ENCODE measurements at places on chromosomes 3 and 15.
A peak's percentile ranks its signal among the peaks of the same experiment; 100 is the strongest.

- DNase-seq = no peak
Measured at GRCh38 chr3:57298041-57298440, 5.6 kb upstream of the ASB14 start.

DNA sequence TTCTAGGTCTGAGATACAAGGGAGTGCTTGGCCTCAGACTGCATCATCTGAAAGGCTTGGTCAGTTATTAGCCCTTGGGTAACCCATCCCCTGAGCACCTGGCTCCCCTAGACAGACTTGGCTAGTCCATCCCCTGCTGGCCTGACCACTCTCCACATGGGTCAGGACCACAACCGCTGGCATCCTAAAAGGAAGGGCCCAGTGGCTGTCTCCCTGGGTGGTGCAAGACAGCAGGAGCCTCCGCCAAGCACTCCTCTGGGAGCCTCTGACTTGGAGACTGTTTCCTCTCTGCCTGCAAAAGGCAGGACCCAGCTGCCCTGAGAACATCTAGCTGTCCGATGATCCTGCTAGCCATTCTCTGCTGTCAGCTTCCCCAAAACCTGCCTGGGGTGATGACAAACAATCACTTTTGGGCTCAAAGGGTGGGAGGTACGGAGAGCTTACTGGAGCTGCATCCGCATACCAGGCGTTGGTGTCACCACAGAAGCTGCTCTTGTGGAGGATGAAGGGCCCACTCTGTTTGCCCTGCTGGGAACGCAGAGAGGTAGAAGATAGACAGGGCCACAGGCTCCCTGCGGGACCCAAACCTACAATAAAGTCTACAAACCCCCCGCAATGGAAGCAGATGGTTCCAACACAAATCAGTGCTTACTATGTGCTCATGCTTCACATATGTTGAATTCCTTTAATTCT lies 108.0 kb upstream of the PRR20G start:
- DNase-seq = no peak

DNA sequence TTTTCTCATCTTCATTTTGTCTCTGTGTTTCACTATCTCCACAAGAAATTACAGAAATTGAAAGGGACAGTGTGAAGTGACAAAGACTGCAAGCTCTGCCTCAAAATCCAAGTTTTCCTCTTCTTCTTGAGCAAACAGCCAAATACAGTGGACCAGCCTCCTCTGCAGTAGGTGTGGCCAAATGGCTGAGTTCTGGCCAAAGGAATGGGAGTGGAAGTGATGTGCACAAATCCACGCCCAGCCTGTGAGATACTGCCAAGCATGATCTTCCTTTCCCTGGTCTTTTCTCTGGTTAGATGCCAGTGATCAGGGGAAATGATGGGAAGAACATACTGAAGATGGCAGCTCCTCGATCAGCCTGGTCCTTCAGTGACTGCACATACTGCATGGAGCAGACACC lies 111.0 kb upstream of the CPNE4 start:
- no peak for DNase-seq

DNA sequence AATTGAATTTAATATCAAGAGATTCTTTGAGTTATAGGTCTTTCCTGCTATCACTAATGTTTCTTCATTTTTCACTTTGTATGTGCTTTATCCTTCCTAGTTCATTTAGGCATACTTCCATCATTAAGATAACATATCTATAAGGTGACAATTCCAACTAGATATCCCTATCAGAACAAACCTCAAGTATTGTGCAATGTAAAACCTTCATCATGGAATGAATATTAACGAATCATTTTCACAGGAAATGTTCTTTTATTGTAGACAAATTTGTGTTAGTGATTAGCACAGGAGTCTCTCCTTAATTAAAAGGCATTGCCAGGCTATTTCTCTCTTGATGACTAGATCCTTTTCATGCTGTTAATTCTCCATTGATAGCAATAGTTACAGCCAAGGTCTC lies 236.5 kb upstream of the MME start:
- no peak for DNase-seq

DNA sequence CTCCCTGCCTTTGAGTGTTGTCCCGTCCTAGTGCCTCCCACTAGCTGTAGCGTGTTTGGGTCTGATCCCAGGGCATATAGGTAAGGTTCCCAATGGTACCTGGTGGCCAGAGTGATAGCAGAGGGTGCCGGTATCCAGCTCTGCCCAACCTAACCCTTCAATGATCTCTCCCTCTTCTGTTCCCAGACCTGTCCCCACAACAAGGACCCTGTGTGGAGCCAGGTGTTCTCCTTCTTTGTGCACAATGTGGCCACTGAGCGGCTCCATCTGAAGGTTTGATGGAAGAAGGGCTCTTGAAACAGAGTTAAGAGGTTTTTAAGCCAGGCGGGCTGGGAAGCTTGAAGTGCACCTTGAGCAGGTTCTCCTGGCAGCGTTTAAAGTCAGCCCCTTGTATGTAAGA lies 35.5 kb downstream of the ESYT3 start:
- no peak for DNase-seq

GRCh38 chr15:68224546-68225250 lies 4.8 kb downstream of the CLN6 start:
- DNase-seq = no peak

DNA sequence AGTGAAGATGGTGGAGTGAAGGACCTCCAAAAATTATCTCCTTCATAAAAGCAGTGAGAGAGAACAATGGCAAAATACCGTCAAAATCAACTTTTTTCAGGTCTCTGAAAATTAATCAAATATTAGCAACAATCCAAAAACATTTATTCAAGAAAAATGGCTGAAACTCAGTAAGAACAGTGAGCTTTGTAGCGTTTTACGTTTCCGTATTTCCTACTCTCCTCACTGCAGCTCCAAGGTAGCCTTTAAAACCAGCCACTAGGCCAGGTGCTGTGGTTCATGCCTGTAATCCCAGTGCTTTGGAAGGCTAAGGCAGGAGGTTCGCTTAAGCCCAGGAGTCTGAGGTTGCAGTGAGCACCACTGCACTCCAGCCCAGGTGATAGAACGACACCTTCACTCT lies 38.5 kb downstream of the ATP10A start:
- DNase-seq = no peak

DNA sequence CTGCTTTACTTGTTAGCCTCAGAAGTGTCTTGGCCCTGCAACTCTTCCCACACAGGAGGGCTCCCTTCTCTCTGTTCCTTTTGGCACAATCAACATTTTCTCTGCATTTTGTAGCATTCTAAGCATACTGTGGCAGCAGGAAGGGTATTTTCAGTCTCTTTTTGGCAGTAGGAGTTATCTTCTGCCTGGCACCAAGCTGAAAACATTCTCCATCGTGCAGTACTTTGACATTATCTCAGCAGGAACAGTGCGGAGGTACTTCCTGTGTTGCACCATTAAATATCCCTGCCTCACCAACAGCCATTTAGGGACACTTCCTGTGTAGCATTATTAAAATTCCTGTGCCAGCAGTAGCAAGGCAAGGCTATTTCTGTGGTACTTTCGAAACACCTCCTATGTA lies 233.2 kb upstream of the SEMA6D start:
- DNase-seq = no peak

GRCh38 chr3:178537122-178537705 lies 978 bp downstream of the KCNMB2 start:
- DNase-seq = peak; percentile 66

DNA sequence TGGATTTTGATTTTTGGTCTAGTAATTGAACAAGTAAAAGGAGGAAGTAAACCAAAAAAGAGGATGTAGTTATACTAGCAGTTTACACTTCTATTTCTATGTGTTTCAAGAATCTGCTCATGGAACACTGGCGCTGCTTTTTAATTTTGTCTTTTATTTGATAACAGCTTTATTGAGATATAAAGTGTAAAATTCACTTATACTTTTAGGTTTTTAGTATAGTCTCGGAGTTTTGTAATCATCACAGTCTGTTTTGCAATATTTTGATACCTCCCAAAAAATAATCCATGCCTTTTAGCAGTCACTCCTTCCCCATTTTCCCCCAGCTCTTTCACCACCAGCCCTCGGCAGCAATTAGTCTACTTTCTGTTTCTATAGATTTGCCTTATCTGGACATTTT lies 18.0 kb downstream of the UBE2E2 start:
- DNase-seq = no peak

DNA sequence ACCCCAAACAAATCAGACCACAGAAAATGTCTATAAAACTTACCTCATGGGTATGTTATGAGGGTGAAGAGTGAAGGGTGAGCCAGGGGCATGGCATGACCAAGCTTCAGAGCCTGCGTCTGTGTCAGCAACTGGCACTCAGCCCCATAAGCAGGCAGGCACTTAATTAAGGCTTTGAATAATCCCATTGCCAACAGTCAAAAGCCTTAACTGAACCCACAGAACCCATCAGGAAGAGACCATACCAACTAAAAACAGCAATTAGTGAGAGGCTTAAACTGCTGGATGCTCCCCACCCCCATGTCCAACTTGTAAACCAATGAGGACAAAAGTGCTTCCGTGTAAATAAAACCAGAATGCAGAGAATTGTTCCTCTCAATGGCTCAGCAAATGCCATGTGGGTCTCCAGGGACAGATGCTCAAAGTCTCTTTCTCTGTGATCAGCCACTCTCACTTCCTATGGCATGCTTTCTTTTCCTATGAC lies 126.0 kb downstream of the MYLK start:
- no peak for DNase-seq

DNA sequence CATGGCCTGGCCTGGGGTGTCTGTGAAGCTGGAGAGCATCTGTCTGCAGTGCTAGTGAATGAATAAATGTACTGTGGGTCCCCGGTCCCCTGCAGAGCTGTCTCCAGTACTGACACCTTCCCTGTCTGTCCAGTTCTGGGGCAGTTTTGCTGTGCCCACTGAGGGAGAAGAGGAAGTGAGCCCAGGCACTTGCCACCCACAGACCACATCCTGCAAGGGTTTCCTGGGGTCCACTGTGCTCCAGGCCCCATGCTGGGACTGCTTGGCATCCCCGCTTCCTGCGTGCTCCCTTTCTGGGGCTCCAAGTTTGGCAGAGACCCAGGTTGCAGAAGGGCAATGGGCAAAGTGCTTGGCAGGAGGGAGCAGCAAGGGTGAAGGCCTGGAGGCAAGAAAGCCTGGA lies 4.9 kb upstream of the SLC6A6 start:
- no peak for DNase-seq

Measured in small intestine (tissue), 16 donors.